ENCODE measurements at places on chromosomes 3 and 15.

DNA sequence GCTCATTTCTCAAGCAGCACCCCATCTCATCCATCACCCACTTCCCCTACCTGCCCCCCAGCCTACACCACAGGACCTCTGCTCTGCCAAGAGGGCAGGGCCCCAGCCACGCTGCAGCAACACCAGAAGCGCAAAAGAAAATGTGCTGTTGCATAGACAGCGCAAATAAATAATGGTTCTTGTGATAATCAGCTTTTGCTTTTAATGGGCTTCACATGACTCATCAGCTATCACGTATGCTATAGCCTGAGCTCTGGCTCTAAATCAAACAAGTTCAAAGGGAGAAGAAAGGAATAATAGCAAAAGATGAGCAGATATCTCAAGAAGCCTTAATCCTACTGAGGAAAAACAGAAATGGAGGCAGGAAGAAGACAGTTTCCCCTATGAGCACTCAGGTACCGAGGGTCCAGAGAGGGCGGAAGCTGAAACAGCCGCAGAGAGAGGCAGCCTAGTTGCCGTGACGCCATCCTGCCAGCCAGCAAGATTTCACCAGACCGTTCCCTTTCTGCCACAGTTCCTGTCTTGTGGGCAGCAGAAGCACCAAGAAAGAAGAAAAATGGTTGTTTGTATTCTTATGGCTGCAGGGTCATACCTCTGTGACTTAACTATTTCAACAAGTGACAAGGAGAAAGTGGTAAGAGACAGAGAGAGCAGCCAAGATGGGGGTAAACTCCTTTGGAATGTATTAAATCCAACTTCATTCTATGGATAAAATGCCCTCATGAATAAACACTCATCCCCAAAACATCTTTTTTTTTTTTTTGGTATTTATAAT is 22.0 kb downstream of the RAB27A start:
- DNase-seq: peak; percentile 38

DNA sequence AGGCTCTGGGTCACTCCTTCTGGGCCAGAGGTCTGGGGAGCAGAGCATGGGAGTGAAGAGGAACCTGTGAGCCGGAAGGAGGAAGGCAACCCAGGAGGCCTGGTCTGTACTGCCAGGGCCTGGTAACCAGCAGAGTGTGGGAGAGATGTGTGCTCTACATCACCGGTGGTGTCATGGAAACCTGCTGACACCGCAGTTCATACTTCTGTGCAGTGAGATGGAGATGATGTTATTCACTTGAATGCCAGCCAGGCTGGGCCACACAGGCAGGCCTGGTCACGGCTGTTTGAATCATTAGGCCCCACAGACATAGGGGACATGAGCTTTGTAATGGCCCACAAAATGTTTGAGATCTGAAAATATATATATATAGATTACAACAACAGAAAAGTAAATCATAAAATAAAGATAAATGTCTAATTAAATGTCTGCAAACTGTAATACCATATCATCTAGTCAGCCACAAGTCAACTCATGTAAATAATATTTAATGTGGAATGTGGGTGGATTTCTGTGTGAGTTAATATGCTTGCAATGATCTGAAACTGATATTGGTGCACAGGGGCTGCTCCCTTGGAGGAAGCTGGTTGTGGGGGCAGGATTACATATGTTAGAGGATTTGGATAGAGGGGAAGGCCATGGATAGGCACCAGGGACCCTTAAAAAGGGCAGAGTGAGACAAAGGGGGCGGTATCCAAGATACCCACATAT is 108.5 kb upstream of the PFN2 start:
- DNase-seq: no peak

GRCh38 chr3:124178531-124178930 is 186.6 kb upstream of the ROPN1 start:
- no peak for DNase-seq

DNA sequence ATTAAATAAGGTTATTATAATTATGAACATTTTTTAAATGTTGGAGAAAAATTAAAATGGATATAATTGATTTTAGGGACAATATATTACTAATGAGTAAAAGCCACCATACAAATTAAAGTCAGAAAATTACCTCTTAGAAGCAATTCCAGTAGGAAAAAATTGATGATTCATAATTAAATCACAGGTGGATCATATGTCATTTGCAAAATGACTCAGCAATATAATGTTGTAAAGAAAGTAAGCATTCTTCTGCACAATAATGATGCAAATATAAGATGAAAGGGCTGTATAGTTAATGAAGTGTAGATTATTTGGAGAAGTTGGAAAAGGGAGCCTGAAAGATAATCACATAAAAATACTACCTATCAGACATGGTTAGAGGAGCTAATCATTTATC is 25.8 kb downstream of the ZPLD1 start:
- DNase-seq: no peak

DNA sequence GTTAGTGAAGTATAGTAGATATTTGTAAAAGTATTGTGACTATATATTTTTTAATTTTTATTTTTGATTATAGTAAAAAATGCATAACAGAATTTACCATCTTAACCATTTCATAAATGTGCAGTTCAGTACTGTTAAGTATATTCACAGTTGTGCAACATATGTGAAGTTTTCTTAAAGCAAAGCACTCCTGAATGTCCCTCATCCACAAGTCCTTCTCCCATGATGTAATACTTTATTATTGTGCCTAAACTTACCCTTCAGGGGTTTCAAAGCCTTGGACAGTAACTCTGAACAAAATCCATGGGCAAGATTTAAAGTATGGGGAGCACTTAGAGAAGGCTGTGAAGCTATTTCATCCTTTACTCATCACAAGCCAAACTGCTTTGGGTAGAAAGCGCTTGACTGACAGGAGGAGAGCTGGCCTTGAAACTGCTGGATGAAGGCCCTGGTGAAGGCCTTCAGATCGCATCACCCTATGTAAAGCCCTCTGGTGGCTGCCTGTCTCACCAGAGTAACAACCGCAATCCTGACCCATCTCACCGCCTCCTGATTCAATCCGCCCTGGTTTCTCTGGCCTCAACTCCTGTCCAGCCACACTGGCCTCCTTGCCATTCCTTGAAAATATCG is 28.0 kb downstream of the LSM3 start:
- no peak for DNase-seq

DNA sequence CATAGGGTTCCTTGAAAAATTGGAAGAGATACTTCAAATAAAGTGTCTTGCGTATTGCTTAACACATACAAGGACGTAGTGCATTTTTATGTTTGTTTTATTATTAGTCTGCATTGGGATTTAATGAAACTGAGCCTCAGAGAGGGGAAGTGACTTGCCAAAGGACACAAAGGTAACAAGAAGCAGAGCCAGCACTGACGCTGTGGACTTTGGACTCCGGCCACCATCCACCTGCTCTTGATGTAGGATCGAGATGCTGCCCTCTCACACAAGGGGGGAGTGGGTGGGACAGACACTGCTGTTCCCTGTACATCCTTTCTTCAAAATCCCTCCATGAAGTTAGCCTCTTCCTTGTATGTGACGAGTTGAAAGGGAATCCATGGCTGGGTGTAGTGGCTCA is 435.4 kb upstream of the RGMA start:
- DNase-seq: no peak

- no peak for DNase-seq
Observed at GRCh38 chr15:44593042-44593736, 56.2 kb downstream of the EIF3J start.

- no peak for DNase-seq
Observed at GRCh38 chr3:20245781-20246180, 59.8 kb upstream of the SGO1 start.

GRCh38 chr3:111863942-111864694 is 5.1 kb downstream of the PHLDB2 start:
- no peak for DNase-seq

- no peak for DNase-seq
Observed at GRCh38 chr3:36097209-36097608, 283.1 kb upstream of the STAC start.

- peak; percentile 48 for DNase-seq
Observed at GRCh38 chr3:190319660-190320059, 2.6 kb downstream of the CLDN1 start.

DNA sequence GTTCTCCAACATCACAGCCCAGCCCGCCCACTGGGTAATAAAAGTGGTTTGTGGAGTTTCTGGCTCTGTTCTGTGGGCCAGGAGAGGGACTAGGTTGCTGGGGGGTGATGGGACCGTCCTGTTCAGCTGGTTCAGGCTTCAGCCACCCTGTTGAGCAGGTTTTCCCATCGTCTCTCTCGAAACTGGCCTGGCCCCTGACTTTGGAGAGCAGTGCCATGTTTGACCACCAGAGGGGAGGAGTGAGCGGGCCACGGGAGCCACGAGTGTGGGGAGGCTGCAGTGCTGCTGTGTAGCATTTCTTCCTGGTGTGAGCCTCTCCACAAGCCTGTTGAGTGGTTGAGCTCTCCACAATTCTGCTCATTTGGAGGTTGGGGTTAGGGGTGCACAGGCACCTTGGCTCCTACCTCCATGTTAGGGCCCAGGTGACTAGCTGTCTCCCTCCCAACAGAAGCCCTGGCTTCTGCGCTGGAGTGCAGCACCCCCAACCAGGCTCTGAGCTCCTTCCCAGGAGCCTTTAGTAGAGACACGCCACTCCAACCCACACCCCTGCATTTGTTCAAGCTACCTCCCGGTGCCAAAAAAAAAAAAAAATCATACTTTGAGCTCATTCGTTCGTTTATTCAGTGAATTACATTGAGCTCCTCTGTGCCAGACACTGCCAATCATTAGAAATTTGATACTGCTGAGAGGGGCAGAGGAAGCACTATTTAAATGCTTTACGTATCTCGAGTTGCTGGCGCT is 13.9 kb downstream of the SPINT1 start:
- peak; percentile 78 for DNase-seq

- no peak for DNase-seq
Observed at GRCh38 chr3:69012100-69012799, 1.2 kb downstream of the EOGT start.

GRCh38 chr15:36903922-36904556 is 196.3 kb downstream of the MEIS2 start:
- no peak for DNase-seq

DNA sequence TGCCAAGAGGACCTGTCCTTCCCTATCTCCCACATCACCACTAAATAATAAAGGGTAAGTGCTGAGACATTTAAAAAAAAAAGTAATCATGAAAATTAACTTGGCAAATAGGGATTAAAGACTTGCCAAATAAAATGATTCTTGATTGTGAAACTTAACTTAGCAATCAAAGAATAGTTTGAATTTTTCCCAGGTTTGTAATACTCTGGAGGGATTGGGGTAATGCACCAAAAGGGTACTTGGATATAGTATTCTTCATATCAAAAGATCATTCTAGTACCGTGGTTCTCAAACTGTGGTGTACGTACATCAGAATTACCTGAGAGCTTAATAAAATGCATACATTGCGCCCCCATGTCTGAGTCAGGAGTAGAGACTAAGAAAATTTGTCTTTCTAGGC is 28.5 kb downstream of the CALML4 start:
- DNase-seq: no peak

DNA sequence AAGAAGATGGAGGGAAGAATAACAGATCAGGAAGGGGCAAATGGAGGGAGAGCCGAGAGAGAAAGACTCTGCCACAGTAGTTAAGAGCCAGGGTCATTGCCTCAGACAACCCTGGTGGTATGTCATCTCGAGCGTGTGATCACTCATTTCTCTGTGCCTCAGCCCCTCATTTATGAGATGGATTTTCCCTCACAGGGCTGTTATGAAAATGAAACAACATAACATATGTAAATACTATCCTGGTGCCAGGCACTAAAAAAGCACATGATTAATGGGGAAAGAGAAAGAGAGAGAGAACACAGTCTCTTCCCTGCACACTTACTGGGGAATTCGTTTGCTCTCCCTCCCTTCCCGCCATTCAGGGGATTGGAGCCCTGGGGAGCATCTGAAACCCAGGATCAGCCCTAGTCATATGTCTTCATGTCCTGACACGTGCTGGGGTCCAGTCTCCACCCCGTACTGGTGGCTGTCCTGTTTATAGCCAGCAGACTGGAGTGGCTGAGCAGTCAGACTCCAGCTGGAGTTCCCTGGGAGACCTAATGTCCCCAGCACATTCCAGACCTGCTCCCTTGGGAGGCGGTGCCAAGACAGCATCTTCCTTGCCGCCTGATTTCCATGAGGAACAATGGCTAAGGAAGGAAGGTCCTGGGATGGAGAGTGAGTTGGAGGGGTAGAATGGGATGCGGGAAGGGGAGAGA is 14.7 kb upstream of the AMOTL2 start:
- no peak for DNase-seq

DNA sequence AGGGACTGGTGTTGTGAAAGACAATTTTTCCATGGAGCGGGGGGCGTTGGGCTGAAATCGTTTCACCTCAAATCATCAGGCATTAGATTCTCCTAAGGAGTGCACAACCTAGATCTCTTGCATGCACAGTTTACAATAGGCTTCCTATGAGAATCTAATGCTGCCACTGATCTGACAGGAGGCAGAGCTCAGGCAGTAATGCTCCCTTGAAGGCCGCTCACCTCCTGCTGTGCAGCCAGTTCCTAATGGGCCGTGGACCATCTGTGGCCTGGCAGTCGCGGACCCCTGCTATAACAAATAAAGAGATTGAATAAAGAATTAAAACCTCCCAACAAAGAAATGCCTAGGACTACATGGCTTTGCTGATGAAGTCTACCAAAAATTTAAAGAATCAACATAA is 25.3 kb upstream of the ANKRD28 start:
- DNase-seq: no peak

GRCh38 chr15:76512971-76513370 is 176.4 kb downstream of the ISL2 start:
- no peak for DNase-seq

DNA sequence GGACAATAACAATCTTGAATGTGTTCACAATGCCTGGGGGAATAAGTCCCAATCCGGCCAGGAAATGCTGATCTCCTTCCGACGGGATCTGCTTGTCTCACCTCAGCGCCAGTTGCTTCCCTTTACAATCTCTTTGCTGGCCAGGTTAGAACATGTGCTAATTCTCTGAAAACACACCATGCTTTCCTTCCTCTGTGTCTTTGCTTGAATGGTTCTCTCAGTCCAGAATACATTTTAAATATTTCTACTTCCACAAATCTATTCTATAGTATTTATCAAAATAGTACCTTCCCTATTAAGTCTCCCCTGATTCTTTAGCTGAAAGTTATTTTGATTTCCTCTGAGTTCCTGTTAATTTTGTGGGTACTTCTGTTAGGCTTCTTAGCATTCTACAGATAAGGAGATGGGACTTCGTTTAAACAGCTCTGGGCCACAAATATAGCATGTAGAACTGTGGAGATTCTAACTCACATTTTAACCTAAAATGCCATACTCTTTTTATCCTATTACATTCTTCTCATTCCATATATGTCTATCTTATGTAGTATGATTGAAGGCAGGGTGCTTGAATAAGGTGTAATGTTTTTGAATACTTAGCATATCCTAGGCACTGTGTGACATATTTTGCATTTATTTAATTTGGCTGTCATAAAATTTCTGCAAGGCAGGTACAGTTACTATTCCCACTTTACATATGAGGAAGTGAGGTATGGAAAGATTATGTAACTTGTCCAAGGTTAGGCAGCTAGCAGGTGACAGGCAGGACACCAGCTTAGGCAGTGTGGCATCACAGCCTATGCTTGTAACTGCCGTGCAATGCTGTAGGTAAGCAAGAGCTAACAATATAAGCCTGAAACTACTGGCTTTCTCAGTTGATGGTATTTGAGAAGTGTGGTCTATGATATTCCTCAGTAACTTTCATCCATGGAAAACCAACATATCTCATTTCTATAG is 299.8 kb downstream of the LPP start:
- no peak for DNase-seq

GRCh38 chr15:68343579-68344225 is 66.2 kb downstream of the FEM1B start:
- DNase-seq: no peak

GRCh38 chr3:50008931-50009330 is 69.0 kb downstream of the RBM6 start:
- DNase-seq: no peak

Data from stimulated activated CD4-positive, alpha-beta T cell treated with anti-CD3 and anti-CD28 coated beads, Interleukin-12 subunit alpha, Interleukin-12 subunit beta, amount 100 ng/mL, for 4 hours (primary cell).